ENCODE measurements at places on chromosomes 12 and 14. TPM values are rescaled to one million over a fixed set of nuclear protein-coding genes. Genes with fewer than 3 reads are reported as not detected.

SIX1 gene
- total RNA-seq, result 0.33 TPM

TARBP2 gene
- 27.8 TPM for total RNA-seq

DIO2 gene
- total RNA-seq, result 0.26 TPM

RNF212B gene
- total RNA-seq, result not detected

DNA sequence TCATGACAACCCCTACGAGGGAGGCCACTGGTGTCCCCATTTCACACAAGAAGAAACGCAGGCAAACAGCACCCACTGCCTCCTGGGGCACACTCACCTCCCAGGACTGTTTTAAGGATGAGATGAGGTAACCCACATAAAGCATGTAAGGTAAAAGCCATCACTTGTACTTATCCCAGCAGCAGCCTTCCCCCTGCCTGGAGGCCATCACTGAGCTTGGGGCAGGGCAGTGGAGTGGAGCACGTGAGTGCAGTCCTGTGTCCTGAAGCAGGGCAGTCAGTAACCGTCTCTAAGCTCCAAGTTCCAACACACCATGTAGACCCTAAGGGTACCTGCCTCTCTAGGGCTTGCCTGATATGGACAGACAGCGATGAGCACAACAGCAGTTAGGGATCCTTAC is 1.7 kb downstream of the POLE start:
- DNase-seq, result no peak

- no peak for DNase-seq
These were observed 235.0 kb upstream of the PDZRN4 start for GRCh38 chr12:40953076-40953475.

DNA sequence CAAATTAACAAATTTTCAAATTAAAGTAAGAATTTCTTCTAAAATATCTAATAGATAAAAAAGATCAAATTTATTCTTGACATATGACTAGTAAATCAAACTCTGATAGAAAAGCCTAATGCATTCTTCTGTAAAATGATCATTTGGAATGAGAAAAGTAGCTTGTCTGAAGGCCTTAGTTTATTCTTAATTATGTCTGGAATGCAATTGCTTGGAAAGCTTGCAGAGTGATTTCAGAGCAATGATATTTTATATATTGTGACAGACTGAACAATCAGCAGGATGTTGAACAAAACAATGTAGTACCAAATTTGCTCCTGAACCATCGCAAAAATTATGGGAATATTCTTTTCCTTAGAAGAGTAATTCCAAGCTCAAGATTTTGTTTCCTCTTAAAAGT is 789.6 kb upstream of the NOVA1 start:
- no peak for DNase-seq

- DNase-seq, result peak; percentile 88
These were observed 117.2 kb upstream of the DIO3 start for GRCh38 chr14:101444116-101444515.

DNA sequence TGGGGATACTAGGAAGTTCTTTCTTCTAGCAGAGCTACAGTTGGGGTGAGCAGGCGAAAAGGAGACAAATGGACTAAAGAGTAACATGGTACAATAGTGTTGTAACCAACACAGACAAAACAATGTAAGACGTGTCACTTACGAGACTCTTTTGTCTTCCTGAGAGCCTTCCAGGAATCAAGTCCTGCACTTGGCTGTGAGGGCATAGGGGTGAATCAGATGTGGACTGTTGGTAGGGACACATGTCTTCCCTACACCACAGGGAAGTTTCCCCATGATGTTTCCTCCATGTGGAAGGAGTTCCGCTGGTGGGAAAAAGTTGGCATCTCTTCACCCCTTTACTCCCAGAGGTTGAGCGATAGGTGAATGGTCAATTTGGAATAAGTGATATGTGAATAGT is 364.7 kb downstream of the NUAK1 start:
- DNase-seq, result no peak

Measured in MCF 10A (cell line).